A549 treated with CORT108297 at 1 μM for 4 hours (cell line): ENCODE measurements at places on chromosomes 4 and X. TPM values are rescaled to one million over a fixed set of nuclear protein-coding genes. Genes with fewer than 3 reads are reported as not detected.

Gene HELT
- total RNA-seq, result not detected in 5 replicates

Gene SYTL5
- 0.28 to 0.37 TPM (median 0.36 TPM) in 5 replicates for total RNA-seq

Gene ATOH1
- total RNA-seq, result not detected in 5 replicates

Gene FHDC1
- 0.35 to 0.54 TPM (median 0.44 TPM) in 5 replicates for total RNA-seq

Gene PPBP
- total RNA-seq, result 0.15 to 0.19 TPM in 2 of 5 replicates, not detected in the others

Gene DMP1
- not detected in 5 replicates for total RNA-seq

Gene RHOXF2B
- not detected in 5 replicates for total RNA-seq

Gene PNMA6A
- 3.6 to 5.8 TPM (median 5.1 TPM) in 5 replicates for total RNA-seq

Gene RAB40AL
- total RNA-seq, result 0.15 to 0.24 TPM in 2 of 5 replicates, not detected in the others
